ENCODE measurements at places on chromosomes 2 and 18.
A peak's percentile ranks its signal among the peaks of the same experiment; 100 is the strongest.

DNA sequence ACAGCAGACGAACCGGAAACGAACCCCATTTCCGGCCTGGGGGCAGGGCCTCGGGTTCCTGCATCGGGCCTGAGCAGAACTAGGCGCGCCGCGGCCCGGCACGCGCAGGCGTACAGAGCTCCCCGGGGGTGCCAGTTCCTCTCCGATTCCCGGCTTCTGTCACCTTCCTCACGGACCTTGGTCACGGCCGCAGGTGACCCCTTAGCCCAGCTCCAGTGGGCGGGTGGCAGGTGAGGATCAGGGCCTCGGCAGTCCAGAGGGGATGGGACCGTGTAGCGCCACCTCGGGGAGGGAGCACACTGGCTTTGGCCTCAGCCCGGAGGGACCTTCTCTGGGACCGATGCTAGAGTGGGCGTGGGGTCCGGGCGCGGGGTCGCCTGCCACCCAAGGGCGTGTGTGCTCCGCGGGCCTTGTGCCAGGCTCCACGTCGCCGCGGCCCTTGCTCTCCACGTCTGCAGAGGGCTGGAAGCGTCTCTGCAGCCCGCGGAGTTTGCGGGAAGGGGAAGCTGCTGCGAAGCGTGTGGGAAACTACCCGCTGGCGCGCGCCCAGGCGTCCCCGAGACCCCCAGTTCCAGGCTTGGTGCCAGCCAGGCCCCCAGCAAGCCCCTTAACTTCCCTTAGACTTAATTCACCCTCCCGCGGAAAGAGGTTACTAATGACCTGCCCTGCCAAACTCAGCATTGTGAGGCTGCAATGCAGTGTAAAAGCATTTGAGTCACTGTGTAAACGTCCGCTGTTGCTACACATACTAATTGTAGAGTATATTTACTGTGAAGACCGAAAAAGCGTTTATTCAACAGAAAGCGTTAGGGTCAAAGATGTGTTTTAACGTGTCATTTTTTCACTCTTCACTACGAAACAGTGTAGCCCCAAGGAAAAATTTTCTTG lies at the start of gene TRAPPC12:
TRAPPC12 (plus strand) TSS at position 48 of the 888 bp plus-strand sequence. CDS start 7,930 bp downstream, outside the sequence.
- DNase-seq, result peak; percentile 86

- no peak for DNase-seq
These were observed 21.6 kb downstream of the MAP4K4 start for GRCh38 chr2:101718993-101719571.

- DNase-seq, result no peak
These were observed 263.0 kb downstream of the NDUFA10 start for GRCh38 chr2:239762106-239762505.

- DNase-seq, result no peak
These were observed 35.0 kb downstream of the SLC3A1 start for GRCh38 chr2:44310287-44310686.

- no peak for DNase-seq
These were observed 313.6 kb upstream of the CDH20 start for GRCh38 chr18:61019338-61020301.

- no peak for DNase-seq
These were observed 616.6 kb downstream of the IRS1 start for GRCh38 chr2:226183033-226183432.

- no peak for DNase-seq
These were observed 56.8 kb downstream of the POLR1A start for GRCh38 chr2:86048888-86049287.

DNA sequence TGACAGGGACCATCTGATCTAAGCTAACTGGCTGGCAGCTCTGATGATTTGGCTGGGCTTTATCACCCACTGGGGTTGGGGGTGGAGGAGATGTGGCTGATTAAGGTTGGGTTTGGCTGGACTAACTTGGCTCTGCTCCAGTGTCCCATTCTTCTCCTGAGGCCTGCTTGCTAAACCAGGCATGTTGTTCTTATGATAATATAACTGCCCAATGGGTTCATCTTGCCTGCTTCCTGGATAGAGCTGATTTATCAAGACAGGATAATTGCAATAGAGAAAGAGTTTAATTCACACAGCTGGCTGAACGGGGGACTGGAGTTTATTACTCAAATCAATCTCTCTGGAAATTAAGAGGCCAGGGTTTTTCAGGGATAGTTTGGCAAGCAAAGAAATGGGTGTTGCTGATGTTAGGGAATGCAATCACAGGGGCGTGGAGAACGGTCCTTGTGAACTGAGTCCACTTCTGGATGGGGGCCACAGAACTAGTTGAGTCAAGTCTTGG lies 150.4 kb downstream of the PTH2R start:
- DNase-seq, result no peak

- DNase-seq, result no peak
These were observed 117.8 kb downstream of the DYM start for GRCh38 chr18:49342690-49343089.

DNA sequence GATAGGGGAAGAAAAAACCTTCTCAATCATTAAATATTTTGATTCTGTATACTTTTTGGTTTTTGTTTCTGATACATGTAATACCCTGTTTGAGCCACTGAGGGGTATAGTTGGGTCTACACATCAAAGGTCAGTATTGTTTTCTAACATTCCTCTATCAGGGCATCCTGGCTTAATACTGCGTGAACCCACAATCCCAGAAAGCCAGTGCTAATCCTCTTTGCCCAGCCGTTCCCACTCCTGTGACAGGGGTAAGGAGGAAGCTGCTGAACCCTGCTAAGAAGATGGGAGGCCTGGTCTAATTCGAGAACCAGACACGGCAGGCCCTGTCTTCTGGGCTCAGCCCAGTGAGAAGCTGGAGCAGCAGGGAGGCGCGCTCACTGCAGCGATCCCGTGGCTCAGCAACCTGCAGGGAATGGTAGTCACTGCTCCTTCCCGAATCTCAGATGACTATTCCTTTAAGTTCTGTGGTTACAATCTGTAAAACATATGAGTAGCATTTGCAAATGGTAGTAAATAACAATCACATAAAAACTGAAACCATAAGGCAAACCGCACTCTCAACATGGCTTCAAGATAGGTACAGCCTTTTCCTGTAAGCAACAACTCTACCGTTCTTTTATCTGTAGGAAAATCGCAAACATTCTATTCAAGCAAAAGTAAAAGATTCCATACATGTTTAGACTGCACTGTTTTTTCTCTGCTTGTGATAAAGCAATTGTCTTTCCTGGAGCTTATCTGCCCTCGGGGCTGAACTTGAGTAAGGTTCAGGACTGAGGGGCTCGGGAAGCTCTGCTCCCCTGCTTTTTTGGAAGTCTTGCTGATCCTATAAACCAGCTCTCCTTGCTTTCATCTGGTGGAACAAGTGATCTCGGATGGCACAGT lies 87.0 kb downstream of the EPB41L3 start:
- DNase-seq, result no peak

- no peak for DNase-seq
These were observed 46.0 kb downstream of the CCDC195 start for GRCh38 chr2:224670203-224670602.

DNA sequence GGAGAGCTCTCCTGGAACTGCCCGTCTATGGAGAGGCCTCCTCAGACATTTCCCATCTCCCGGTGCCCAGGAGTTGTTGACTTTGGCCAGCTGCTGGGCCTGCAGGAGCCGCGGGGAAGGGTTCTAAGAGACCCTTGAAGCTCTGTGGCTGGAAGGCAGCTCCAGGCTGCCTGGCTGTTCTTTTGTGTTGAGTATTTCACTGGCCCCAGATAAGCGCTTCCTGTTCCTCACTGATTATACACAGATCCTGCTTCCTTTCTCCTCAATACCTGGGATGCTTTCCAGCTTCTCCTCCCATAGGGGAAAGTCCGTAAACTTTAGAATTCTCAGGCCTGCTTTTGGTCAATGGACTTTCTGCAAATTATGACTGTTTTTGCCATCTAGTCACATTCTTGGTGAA lies 57.8 kb downstream of the TGOLN2 start:
- no peak for DNase-seq

GRCh38 chr2:229071292-229071976 lies 199.7 kb downstream of the PID1 start:
- no peak for DNase-seq

DNA sequence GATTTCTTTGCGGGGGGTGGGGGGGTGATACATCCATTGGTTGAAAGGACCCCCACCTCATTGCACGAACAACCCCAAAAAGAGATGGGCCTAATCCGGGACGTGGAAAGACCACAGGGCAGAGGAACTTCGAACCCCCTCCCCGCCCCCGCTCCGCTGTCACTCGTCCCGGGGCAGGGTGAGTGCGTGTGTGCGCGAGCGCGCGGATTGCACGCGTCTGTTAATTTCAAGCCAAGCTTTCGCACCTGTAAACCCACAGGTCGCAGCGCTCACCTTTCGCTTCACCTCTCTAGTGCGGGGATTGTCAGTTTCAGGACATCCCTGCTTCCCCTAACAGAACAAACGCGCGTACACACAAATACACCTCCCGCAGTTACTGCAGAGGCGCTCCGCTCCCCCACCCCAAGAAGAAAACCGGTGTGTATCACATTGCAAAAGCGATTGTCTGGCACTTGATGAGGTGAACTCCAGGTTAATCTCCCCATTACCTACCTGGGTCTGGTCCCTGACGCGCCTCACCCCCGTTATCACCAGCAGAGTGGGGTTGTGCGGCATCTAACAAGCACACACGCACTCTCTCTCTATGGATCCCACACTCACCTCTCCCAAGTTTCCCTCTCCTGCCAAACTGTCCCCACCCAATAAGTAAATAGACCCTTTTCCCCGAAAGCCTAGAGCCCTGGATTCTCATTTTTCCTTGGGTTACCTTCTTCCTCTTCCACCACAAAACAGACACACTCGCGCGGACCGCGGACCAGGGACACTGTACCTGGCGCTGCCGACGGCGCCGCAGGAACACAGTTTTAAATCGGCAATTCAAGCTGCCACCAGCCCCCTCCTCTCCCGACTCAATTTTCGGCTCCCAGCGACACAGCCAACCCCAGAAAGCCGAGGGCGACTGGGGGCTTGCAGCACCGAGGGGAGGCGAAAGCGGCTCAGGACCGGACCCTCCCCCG lies 1.0 kb downstream of the CYP26B1 start:
- DNase-seq, result no peak

DNA sequence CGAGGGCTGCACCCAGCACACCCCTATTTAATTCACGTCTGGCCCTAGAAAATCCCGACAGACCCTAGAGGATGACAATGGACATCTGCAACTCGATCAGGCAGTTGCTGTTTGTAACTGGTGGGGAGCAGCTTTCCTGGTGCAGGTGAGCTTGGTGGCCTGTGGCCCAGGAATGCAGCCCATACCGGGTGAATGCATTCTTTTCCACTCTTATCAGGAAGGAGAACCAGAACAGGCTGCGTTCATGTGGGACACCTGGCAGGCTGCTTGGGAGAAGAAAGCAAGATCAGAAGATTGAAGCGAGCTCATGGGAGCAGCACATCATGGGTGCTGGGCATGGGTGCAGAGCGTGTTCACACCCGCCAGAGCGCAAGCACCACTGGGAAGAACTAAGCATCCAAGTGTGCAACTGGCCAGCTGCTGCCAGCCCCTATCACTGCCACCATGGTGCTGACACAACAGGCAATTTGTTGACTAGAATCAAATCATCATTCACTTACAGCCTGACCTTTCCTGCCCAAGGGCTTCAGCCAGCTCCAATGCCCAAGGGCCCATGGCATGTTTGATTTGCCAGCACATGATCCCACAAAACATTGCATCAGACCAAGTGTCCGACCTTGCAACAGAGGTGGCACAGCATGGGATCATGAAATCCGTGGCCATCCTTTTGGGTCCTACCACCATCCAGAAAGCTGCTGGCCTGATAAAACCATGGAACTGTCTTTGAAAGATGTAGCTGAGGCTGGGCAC lies 241.7 kb upstream of the ID2 start:
- DNase-seq, result no peak

GRCh38 chr2:149164296-149164695 lies 125.8 kb downstream of the LYPD6B start:
- DNase-seq, result no peak

GRCh38 chr2:112541315-112542122 lies 746 bp upstream of the POLR1B start:
- DNase-seq, result no peak

DNA sequence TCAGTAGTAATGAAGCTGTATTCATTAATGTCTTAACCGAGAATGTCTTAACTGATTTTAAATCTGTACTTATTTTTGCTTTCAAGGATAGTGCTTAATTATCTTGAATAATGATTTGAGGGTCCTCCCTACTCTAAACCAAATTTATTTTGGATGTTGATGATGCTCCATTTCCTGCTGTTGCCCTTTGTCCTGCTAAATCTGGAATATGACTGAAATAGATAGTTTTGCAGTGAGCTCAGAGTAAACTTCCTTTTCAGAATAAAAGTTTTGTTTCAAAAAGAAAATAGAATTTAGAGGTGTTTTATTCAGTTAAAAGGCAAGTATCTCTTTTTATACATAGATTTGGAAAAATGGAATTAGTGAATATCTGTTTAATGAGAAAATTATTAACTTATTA lies 8.1 kb downstream of the NBEAL1 start:
- no peak for DNase-seq

DNA sequence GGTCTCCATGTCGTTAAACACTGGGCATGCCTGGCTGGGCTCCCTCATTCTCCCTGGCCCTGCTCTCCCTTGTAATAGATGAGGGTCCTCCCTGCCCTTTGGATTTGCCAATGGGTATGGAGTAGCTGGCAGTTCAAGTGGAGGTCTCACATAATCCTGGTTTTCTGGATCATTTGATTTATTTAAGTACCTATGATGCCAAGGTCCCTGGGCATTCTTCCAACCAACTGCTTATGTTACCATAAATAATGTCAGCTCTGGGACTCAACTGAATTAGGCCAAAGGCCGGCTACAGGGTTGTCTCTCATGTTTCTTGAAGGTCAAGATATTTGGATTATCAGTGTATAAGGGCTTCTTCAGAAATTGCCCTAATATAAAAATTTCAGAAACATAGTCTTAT lies 104.9 kb upstream of the LYPD6 start:
- DNase-seq, result no peak

DNA sequence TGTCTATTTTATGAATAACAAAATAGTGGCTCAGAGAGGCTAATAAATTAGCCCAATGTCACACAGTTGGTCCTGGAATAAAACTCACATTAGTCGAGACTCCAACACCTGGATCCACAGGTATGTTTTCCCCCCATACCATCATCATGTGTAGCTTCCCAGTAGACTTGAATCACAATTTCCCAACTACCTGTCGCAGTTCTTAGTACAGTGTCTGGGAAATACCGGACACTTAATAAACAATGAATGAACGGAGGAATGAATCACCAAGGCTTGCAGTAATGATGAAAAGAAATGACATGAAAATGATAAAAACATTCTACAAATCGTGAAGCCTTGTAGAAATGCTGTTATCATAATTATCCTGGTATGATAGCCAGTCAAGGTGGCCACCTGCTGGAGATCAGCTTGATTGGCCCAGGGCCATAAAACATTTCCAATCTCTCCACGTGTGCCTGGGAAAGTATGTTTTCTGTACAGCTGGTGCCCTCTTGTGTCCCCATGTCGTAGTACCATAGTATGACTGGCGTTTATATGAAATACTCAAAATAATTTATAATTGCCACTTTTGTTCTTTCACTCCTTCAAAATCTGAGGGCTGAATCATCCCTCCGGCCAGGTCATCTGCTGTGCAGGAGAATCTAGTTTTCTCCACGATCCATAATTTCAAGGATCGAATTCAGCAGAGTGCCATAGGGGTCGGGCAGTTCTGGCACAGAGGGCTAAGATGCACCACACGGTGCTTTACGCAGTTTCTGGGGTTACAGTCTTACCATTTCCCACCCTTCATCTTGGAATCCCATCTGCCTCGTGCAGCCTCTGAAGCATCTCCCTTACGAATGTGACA lies 95.4 kb downstream of the LAMA1 start:
- DNase-seq, result no peak

- no peak for DNase-seq
These were observed 1.0 kb upstream of the MAP4K4 start for GRCh38 chr2:101696272-101697123.

GRCh38 chr2:106851881-106852501 lies 34.0 kb downstream of the ST6GAL2 start:
- no peak for DNase-seq

GRCh38 chr18:43830947-43831346 lies 553.7 kb upstream of the SYT4 start:
- no peak for DNase-seq

Data from stimulated activated CD4-positive, alpha-beta T cell treated with anti-CD3 and anti-CD28 coated beads, TNF-alpha, amount 100 ng/mL, for 48 hours (primary cell).